ENCODE measurements at places on chromosomes 1 and 21.

DNA sequence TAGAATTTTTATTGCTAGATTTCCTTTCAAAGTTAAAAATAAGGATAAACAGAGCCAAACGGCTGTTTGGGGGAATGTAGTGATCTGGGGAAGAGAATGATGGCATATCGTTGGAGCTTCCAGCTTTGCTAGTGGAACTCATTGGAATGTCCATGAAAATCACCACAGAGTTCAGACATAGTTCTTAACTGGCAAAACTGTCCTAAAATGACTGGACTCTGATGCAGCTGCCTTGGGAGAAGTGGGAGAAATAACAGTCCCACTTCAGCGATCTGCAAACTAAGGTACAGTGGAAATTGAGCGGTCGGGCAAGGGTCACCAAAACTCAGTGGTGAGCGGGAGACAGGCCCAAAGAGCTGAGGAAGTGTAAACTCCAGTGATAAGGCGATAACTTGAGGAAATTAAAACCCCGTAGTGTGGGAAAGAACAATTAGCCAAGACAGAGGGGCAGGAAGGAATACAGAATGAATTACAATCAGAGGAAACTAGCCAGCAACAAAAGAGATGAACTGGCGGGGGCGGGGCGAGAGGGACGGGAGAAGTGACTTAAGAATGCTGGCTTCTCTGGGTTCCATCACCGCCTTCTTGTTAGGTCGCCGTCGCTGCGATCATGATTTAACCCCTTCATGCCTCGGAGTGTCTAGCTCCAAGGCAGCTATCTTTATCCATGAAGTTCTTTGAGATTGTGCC, 89.8 kb upstream of the ARHGAP29 start:
- no peak for DNase-seq

DNA sequence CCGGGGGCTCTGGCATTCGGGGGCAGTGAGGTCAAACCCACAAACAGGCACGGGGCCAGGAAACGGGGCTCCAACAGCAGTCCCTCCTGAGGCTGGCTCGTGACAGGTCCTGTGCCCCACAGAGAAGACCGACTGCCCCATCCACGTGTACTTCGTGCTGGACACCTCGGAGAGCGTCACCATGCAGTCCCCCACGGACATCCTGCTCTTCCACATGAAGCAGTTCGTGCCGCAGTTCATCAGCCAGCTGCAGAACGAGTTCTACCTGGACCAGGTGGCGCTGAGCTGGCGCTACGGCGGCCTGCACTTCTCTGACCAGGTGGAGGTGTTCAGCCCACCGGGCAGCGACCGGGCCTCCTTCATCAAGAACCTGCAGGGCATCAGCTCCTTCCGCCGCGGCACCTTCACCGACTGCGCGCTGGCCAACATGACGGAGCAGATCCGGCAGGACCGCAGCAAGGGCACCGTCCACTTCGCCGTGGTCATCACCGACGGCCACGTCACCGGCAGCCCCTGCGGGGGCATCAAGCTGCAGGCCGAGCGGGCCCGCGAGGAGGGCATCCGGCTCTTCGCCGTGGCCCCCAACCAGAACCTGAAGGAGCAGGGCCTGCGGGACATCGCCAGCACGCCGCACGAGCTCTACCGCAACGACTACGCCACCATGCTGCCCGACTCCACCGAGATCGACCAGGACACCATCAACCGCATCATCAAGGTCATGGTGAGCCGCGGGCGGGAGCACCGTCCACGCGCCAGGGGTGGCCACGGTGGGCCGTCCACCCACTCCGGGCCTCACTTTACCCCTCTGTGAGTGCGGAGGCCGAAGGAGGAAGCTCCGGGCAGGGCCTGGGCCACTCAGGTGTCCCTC, 14.2 kb downstream of the COL6A2 start:
- DNase-seq = no peak

DNA sequence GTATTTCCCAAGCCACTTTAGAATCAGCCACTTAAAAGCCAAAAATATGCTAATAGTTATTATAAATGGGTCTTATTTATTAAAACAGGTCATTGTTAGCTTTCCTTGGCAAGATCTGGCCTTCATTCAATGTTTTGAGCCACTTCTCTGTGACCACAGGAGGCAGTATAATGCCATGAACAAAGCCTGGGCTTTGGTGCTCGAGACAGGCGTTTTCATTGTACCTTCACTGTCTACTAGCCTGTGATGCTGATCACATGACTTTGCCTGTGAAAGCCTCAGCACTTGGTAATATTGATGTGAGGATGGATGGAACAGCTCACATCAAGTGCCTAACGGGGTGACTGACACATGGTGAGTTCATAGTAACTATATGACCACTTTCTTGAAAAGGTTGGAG, 217.0 kb downstream of the RWDD3 start:
- peak; percentile 51 for DNase-seq

DNA sequence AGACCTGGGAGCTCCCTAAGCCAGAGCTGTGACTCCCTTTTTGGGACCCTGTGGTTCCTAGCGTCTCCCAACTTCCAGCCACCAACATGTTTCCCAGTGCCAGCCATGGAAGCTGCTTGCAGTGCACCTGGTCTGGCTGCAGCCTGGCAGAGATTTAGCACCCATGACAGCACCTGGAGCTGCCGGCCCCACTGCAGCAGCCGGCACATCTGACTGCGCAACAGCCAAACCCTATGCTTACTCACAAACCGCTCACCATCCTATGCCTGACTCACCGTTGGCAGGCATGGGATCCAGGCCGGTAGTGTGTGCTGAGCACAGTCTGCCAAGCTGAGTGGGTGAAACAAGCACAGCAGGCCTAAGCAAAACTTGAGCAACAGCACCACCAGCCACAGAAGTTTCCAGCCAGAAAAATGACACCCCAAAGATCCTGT, 435.9 kb upstream of the PRMT6 start:
- DNase-seq = no peak

DNA sequence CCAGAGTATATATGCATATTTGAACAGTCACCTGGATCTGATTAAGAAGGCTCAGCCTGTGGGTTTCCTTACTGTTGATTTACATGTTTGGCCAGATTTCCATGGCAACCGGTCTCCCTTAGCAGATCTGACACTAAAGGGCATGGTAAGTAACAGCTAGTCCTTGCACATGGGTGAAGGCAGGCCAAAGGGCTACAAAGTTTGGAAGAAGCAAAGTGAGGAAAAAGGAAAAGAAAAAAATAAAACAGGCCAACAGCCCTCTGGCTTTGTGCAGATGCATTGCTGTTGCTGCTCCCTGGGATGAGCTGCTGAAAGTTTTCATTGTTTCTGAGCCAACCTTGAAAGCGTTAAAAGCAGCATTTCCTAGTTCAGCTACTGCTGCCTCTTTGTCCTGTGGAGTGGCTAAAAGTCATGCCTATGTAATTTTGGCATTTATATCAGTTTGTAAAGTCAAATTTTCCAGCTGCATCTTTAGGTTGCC, 176.5 kb upstream of the HOOK1 start:
- peak; percentile 7 for DNase-seq

GRCh38 chr1:245046315-245046714, 108.5 kb upstream of the KIF26B start:
- DNase-seq = no peak

GRCh38 chr1:172809750-172810149, 150.8 kb downstream of the FASLG start:
- no peak for DNase-seq

Data from NAMALWA (cell line).